Upper lobe of right lung (tissue), 1 donor: ENCODE measurements at places on chromosomes 7 and 10. TPM values are rescaled to one million over a fixed set of nuclear protein-coding genes. Genes with fewer than 3 reads are reported as not detected.
A peak's percentile ranks its signal among the peaks of the same experiment; 100 is the strongest.

CHRM2 gene
- total RNA-seq, result 1.1 TPM

COBL gene
- total RNA-seq, result 29.2 TPM

CTNNA3 gene
- total RNA-seq, result 0.67 TPM

- no peak overlapping the region for H3K27ac ChIP-seq
- H3K36me3 ChIP-seq, result no peaks in the 10 kb centered on the region
- peak; percentile 40 for DNase-seq
- no peak overlapping the region for H3K4me3 ChIP-seq
- H3K4me1 ChIP-seq, result peaks cover 25% of the 10 kb centered on the region
Observed at GRCh38 chr10:49363309-49364031, 32.4 kb downstream of the DRGX start.

DNA sequence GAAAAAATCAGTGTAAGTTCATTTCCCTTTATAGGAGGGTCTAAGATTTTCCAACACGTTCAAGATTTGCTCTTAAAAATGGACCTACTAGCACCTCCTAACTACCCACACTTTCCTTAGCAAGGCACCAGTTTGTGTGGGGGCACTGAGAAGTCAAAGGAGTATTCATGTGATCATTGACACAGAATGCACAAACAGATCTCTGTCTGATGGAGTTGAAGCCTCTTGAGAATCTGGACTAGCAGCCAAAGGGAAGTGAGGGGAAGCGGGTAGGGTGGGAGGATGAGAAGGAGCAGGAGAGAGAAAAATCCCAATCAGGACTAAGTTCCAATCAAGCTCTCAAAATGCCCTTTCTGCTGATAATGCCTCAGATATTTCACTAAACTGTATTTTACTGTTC is 4.1 kb downstream of the MMS19 start:
- no peak overlapping the region for H3K4me3 ChIP-seq
- H3K27me3 ChIP-seq, result no peaks in the 10 kb centered on the region
- DNase-seq, result no peak
- H3K4me1 ChIP-seq, result peaks cover 55% of the 10 kb centered on the region
- peaks cover 7% of the 10 kb centered on the region for H3K36me3 ChIP-seq

GRCh38 chr7:134639683-134640279 is 6.9 kb upstream of the BPGM start:
- no peak overlapping the region for H3K27ac ChIP-seq
- H3K36me3 ChIP-seq, result no peaks in the 10 kb centered on the region
- H3K4me3 ChIP-seq, result no peak overlapping the region

GRCh38 chr7:27514861-27515260 is 147.8 kb downstream of the HIBADH start:
- no peaks in the 10 kb centered on the region for H3K4me1 ChIP-seq
- no peaks in the 10 kb centered on the region for H3K27me3 ChIP-seq
- no peaks in the 10 kb centered on the region for H3K36me3 ChIP-seq
- H3K4me3 ChIP-seq, result no peak overlapping the region

- DNase-seq, result no peak
- H3K4me1 ChIP-seq, result peaks cover 37% of the 10 kb centered on the region
- peaks cover 100% of the 10 kb centered on the region for H3K27me3 ChIP-seq
- no peak overlapping the region for H3K4me3 ChIP-seq
- H3K27ac ChIP-seq, result no peak overlapping the region
Observed at GRCh38 chr7:23472956-23473843, 2.9 kb upstream of the IGF2BP3 start.

DNA sequence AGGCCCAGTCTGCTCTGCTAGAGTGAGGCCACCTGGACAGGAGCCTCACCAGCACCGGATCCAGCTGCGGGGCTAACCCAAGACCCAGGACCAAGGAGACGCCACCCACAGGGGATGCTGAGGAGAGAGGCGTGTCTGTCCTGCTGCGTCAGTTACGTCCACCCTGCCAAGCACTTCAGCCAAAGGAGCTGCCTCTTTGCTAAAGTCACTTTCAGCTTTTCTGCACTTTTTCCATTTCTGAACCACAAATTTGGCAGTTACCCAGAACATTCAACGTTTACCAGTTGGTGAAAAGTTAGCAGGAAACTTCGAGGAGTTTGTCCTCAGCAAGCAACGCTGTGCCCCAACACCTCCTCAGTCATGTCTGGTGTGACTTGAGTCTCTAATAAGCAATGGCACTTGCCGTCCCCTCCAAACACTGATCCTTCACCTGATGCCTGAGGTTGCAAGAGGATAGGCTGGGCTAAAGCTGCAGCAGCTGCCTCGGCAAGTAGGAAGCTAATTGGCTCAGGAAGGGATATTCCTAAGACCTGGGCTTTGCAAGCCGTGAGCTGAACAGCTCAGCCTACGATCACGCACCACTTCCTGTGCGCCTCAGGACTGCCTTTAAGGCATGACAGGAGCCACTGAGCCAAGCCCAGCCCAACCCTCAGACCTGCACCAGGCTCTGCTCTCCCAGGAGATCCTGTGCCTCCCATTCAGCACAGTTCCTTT is 40.1 kb downstream of the KCNH2 start:
- H3K27me3 ChIP-seq, result no peaks in the 10 kb centered on the region
- DNase-seq, result peak; percentile 38
- no peaks in the 10 kb centered on the region for H3K36me3 ChIP-seq
- H3K4me1 ChIP-seq, result no peaks in the 10 kb centered on the region
- no peak overlapping the region for H3K27ac ChIP-seq
